ENCODE measurements at places on chromosomes 5 and 9.

- no peak for DNase-seq
These were observed 39.4 kb downstream of the TNPO1 start for GRCh38 chr5:72855821-72856220.

DNA sequence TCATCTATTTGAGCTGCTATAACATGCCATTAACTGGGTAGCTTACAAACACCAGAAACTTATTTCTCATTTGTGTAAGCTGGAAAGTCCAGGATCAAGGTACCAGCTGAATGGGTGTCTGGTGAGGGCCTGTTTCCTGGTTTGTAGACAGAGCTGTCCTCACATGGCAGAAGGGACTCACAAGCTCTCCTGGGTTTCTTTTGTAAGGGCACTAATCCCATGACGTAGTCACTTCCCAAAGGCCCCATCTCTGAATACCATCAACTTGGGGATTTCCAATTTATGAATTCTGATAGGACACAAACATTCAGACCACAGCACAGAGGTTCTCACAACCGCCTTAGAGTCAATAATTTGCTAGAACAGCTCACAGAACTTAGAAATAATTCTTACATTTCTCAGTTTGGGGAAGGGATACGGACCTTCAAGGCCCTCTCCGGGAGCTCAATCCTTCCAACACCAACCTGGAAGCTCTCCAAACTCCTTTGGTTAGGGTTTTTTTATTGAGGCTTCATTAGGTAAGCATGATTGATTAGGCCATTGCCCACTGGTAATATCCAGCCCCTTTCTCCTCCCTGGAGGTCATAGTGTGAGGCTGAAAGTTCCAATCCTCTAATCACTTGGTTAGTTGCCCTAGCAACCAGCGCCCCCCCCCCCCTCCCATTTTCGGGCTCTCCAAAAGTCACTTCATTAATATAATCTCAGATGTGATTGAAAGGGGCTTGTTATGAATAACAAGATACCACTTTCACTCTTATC is 7.6 kb upstream of the DNAJA1 start:
- DNase-seq = no peak

DNA sequence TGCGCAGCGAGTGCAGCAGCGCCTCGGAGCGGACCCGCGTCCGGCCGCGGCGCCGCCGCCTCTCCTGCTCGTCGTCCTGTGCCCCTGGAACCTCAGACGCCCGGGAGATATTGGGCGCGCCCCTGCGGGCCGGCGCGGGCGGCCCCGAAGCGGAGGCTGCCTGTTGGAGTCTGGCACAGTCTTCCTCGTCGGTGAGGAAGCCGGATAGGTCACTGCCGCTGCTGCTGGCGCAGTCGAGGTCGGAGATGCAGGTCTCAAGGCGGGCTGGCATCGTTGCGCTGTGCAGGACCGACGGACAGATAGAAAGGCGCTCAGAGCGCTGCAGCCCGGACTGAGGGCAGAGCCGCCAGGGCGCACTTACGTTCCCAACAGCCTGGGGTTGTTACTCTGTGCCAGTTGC is 344 bp downstream of the NEUROG1 start:
- DNase-seq = no peak

- DNase-seq = peak; percentile 50
These were observed 32.8 kb upstream of the ZSWIM6 start for GRCh38 chr5:61299261-61299681.

GRCh38 chr5:157289164-157289819 is 23.4 kb downstream of the CYFIP2 start:
- no peak for DNase-seq

GRCh38 chr9:72203205-72203803 is 54.1 kb downstream of the GDA start:
- DNase-seq = peak; percentile 36
